IMR-90 (cell line): ENCODE measurements at places on chromosomes 3 and 15. TPM values are rescaled to one million over a fixed set of nuclear protein-coding genes. Genes with fewer than 3 reads are reported as not detected.

The TIMP4 gene
- 0.39 and 0.40 TPM in 2 replicates for polyA plus RNA-seq

The CCR9 gene
- polyA plus RNA-seq: not detected in 2 replicates

The NRROS gene
- 0.10 and 0.16 TPM in 2 replicates for polyA plus RNA-seq

The GOLGA8J gene
- polyA plus RNA-seq: not detected in 2 replicates

The RYK gene
- polyA plus RNA-seq: 35.0 and 42.4 TPM in 2 replicates

The PRR20G gene
- not detected in 2 replicates for polyA plus RNA-seq

The PRR23A gene
- polyA plus RNA-seq: not detected in 2 replicates

The RBP2 gene
- polyA plus RNA-seq: not detected in 2 replicates

DNA sequence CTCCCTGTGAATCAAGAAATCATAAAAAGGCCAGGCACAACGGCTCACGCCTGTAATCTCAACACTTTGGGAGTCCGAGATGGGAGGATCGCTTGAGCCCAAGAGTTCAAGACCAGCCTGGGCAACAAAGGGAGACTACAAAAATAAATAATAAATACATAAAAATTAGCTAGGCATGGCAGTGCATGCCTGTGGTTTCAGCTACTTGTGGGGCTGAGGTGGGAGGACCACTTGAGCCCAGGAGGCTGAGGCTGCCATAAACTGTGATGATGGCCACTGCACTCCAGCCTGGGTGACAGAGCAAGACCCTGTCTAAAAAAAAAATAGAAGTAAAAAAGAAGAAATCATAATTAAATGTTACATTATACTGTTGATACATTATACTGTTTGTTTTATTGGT, 28.0 kb upstream of the DCUN1D1 start:
- DNase-seq: no peak

GRCh38 chr3:49602049-49602554, 47.8 kb downstream of the BSN start:
- no peak for DNase-seq

GRCh38 chr3:51436998-51437639, 46.0 kb downstream of the RBM15B start:
- DNase-seq: no peak

- DNase-seq: no peak
Observed at GRCh38 chr3:135154186-135154585, 359.1 kb downstream of the EPHB1 start.

- peak; percentile 77 for DNase-seq
Observed at GRCh38 chr3:30693470-30694120, 87.2 kb downstream of the TGFBR2 start.

DNA sequence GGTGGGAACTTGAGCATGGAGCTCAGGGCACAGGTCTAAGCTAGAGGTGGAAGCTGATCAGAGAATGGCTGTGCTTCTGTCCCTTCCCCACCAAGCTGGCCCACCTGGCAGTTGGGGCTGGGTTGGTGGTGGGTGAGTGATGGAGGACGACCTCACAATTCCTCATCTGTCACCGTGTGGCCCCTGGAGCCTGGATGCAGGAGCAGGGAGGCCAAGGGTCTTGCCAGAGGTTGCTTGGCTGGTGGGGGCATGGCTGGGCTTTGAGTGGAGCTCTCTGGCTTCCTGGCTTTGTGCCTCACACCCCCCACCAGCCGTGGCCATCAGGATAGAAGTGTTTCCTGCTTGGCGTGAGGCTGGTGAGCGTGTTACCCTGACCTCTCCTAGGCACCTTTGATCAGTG, 36.0 kb downstream of the FBLN2 start:
- no peak for DNase-seq

DNA sequence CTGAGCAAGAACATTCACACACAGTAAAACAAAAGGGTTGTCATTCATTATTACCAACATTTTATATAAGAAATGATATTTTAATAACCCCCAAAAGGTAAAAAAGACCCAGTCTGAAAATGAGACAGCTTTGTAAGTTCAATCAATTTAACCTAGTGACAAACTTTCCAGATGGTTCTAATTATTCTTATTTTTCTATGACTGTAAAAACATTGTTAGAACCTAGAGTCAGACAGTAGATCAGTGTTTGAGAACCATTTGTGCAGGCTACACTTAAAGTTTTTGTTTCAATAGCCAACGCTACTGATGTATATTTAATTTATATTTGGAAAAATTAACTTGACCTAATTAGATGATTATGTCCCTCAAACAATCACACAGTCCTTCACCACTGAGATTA, 708.4 kb upstream of the CBLB start:
- DNase-seq: no peak

GRCh38 chr15:95298729-95299128, 1031.8 kb upstream of the NR2F2 start:
- no peak for DNase-seq

DNA sequence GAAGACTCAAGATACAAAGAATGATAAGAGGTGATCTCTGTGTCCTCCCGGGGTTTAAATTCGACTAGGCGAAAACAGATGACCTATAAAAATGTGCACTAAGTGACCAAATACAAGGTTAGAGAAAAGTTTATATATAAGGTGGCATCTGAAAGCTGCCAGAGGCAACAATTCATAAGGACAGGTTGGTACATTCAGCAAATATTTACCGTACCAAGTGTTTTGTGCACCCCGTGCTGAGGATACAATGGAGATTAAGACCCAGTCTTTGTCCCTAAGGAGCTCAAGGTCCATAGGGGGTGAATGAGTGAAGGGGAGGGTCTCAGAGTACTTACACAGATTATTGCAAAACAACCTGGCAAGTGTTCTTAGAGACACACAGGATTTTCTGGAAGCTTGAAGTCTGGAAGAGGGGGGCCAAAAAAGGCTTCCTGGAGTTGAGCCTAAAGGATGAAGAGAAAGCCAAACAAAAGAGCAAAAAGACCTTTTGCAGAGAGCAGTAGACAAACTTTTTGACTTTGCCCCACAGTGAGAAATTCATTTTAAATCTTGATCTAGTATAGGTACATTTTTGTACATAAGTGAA, 71.4 kb upstream of the LRIG1 start:
- DNase-seq: no peak

- DNase-seq: peak; percentile 6
Observed at GRCh38 chr15:96585484-96586386, 255.2 kb downstream of the NR2F2 start.

- DNase-seq: no peak
Observed at GRCh38 chr3:46669191-46669999, 24.1 kb downstream of the ALS2CL start.

- peak; percentile 61 for DNase-seq
Observed at GRCh38 chr15:67508407-67508806, 12.5 kb upstream of the C15orf61 start.

DNA sequence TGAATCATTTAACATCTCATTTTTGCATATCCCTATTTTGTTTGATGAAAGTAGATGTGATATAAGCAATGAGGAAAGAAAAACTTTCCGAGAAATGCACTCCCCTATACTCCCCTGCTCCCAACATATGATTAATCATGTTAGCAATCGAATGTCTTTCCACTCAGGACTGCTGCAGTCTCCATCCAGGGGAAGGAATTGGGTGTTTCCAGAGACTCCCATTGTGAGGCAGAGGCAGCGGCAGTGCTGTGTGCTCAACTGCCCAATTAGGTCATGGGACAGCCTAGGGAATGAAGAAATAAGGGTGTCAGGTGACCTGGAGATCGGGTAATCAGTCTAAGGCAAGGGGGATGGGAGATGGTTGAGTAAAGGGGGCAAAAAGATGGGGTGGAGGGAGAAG, 268.6 kb upstream of the MEIS2 start:
- DNase-seq: no peak

- peak; percentile 1 for DNase-seq
Observed at GRCh38 chr15:52680041-52680391, 828 bp upstream of the ATOSA start.

GRCh38 chr3:64109438-64109837, 86.1 kb upstream of the PSMD6 start:
- no peak for DNase-seq

DNA sequence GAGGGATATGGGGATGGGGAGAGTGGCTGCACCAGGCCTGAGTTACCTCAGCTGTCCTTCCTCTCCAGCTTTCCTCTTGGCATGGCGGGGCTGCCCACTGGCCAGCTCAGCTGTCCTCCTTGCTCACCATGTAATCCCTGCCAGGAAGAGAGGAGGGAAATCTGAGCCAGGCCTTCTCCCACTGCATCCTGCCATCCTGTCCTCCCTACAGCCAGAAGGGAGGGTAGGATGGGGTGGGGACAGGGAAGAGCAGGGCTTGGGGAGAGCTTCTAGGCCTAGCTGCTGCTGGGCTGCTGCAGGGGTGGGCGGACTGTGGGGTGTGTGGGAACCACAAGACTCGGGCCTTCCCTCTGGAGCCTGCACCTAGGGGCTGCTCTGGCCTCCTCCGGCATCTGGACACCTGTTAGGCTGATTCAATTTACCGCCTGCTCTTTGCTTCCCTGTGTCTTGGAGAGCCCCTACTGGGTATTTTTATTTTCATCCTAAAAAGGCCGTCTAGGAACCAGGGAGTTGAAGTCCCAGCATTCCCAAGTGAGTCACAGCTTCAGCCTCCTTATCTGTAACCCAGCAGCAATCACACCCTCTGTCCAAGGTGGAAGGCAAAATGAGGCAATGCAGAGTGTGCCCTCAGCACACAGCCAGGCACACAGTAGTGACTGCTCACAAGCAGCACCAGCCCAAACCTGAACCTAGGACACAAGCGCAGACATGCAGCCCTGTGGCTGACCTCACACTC, 13.1 kb upstream of the KY start:
- peak; percentile 55 for DNase-seq

- DNase-seq: no peak
Observed at GRCh38 chr3:186381424-186382216, 19.6 kb upstream of the DGKG start.

DNA sequence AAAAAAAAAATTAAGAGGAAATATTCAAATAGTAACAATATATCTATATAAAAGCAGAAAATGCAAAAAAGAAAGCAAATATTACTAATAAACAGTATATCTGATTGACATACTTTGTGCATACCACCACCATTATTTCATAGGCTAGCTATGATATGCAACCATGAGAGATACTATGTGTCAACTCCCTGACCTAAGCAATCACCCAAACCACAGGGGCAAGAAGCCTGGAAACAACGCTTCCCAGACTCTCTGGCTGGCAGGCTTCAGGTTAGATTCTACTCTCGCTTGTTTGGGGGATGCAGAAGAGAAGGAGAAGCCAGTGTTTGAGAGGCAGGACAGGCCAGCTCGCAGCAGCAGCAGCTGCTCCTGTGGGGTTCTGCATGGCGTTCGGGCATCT, 169.3 kb upstream of the TPM1 start:
- peak; percentile 41 for DNase-seq

GRCh38 chr3:10273702-10274305, 18.9 kb downstream of the GHRL start:
- DNase-seq: peak; percentile 48

DNA sequence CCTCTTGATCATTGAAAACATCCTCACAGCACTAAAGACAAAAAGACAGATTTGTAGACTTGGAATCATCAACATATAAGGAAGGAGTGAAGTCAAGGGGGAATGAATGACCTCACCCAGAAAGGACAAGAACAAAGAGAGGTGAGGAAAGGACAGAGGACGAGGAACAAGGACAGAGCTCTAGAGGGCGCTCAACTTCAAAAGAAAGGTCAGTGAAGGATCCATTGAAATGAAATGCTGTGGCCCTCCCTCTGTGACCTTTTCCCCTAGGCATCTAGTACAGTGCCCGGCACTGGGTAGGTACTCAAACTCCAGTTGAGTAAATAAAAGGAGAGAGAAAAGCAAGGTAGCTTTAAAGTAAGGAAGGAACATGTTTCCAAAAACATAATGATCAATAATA, 2.6 kb downstream of the ATP8B4 start:
- peak; percentile 19 for DNase-seq

DNA sequence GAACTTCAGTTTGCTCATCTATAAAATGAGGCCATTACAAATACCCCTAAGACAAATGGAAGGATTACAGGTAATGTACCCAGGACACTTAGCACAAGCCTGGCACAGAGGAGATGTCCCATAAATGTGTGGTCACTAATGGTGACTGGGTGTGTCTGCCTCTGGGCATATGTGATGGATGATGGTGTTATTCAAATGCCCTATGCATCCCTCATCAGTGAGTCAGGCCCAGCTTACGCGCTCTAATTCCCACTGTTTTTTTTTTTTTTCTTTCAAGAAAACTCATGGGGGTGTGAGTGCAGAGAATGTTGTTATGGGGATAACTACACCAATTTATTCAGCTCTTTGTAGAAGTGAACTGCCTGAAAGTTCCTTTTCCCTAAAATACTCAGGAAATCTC, 23.6 kb upstream of the KIF23 start:
- peak; percentile 77 for DNase-seq

GRCh38 chr3:114308830-114309229, 15.0 kb downstream of the TIGIT start:
- DNase-seq: no peak

- no peak for DNase-seq
Observed at GRCh38 chr3:148205977-148206376, 491.7 kb upstream of the AGTR1 start.

DNA sequence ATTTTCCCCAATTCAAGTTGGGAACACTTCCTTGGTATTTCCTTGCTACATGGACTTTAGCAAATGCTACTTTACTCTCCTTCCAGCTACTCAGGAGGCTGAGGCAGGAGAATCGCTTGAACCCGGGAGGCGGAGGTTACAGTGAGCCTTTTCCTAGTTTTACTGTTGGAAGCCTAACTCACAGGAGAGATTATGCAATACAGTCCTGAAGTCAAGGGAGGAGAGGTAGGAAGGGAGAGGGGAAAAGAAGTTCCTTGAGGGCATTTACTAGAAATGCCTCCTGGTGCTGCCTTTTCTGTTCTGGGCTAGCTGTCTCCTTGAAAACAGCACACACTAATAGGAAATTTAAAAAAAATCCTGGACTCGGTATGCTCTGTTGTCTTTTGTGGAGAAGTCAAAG, 6.2 kb downstream of the HHLA2 start:
- DNase-seq: no peak

GRCh38 chr15:30943654-30944335, 40.1 kb downstream of the FAN1 start:
- no peak for DNase-seq

DNA sequence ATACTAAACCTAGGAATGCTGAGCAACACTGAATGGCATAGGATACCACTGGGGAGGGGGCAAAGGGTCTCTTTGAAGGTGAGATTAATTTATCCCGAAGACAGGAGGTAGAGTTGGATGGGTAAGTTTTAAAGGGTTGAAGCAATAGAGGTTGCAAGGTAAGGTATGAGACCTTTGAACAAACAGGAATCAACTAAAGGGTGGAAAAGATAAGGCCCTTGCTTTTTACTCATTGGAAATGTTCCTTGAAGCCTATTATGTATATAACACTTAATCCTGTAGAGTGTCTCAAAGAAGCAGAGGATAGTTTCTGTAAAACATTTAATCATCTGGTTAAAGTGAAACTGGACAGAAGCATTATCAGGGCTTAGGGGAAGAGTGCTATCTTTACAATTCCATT, 5.7 kb downstream of the ABHD5 start:
- DNase-seq: no peak

DNA sequence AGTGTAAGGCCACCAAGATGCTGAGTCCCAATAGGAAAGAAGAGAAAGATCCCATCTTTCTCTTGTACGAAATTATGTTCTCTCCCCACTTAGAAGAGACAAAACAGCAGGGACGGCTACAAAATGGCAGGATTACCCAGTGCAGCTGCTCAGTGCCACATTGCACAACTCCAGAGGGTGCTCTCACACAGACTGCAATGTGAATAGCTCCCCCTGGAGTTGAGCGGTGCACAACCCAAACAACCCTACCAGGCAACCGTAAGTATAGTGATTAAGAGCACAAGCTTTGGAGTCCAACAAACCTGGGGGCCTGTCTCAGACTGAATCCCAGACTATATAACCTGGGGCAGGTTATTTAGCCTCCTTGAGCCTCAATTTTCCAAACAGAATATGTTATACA, 3.1 kb upstream of the BHLHE40 start:
- peak; percentile 63 for DNase-seq

GRCh38 chr3:70863049-70863448, 550.6 kb upstream of the MDFIC2 start:
- no peak for DNase-seq

- peak; percentile 41 for DNase-seq
Observed at GRCh38 chr15:41965441-41966413, 6.6 kb downstream of the EHD4 start.
